ENCODE measurements at places on chromosomes 2 and 18.

DNA sequence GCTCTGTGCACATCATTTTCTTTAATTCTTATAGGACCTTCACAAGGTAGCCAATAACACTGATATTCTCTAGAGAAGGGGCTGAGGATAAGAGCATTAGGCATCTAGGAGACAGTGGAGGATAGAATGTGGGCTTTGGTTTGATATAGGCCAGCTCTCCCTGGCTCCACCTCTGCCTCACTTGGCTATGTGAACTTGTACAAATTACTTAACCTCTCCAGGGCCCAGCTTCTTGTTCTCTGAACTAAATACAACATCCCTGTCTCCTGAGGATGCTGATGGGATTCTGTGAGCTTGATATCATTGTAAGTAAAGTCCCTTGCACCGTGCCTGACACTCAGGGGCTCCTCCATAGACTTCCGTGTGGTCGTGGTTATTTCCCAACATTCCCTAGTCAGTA, 87.3 kb downstream of the ACOXL start:
- no peak for DNase-seq

- DNase-seq: no peak
These were observed 105.8 kb downstream of the WDR7 start for GRCh38 chr18:56756966-56757365.

- DNase-seq: no peak
These were observed 17.4 kb upstream of the SLC35G4 start for GRCh38 chr18:11591957-11592356.

DNA sequence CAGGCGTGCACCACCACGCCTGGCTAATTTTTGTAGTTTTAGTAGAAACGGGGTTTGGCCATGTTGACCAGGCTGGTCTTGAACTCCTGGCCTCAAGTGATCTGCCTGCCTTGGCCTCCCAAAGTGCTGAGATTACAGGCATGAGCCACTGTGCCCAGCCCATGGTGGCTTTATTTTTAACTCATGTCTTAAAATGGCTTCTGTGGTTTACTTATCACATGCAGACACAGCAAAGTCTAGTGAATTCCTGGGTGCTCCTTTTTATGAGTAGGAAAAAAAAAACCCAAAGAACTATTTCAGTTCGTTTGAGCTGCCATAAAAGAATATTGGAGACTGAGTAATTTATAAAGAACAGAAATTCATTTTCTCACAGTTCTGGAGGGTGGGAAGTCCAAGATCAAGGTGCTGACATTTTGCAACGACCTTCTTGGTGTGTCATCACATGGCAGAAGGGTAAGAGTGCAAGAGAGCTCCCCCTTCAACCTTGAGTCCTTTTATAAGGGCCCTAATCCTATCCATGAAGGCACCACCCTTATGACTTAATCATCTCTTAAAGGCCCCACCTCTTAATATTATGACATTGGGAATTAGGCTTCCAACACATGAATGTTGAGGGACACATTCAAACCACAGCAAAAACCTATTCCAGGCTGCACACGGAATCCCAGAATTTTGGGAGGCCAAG, 12.6 kb upstream of the REL start:
- DNase-seq: no peak

DNA sequence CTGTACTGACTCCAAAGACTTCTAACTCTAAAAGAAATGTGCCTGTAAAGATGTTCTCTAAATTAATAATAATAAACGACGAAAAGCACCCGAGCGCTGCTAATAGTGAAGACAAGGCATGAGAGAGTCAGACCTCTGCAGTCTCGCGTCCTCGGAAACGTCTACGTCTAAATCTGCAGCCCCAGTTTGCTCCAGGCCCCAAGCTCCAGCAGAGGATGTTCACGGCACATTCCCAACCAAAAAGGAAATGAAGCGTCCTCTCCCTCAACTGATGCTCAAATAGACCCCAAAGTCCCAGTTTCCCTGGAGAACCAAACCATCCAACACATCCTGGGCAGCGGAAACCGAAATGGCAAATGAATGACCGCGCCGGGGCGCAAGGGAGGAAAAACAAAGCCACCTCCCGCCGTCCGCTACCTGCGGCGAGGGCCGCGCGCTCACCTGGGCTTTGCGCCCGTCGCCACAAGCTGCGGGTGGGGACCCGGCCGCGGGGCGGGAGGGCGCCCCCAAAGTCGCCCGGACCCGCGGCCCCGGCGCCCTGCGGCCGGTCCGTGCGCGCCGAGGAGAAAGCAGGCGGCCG, 47.1 kb upstream of the CCDC150 start:
- DNase-seq: no peak

DNA sequence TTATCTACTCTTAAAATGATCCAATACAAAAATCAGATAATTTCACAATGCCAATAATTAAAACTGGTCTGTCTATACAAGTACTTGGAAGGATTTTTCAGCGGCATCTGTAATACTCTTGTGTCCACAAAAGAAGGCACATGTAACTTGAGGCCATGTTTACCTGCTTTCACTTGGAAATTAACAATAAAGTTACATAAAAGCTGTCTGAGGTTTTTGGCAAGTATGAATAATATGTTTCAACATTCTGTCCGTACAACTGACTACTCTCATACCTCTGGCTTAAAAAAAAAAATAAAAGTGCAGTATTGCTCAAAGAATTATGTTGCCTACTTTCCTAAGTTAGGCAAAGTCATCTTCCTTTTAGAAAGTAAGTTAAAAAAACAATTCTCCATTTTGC, 253.6 kb downstream of the NBAS start:
- DNase-seq: no peak

DNA sequence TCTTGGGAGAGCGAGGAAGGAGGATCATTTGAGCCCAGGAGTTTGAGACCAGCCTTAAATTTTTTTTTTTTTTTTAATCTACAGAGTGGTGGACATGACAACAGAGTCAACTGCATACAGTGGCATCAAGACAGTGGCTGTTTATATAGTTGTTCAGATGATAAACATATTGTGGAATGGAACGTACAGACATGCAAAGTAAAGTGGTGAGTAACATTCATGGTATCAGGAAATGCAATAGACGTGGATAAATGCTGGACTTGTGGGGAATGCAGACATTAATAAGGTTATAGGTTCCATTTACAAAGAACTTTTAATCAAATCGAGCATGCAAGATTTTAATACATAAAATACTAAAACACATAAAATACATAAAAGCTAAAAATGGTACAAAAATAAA, 11.9 kb downstream of the WDR43 start:
- no peak for DNase-seq

- no peak for DNase-seq
These were observed 882.4 kb downstream of the DSC3 start for GRCh38 chr18:30160124-30160523.

GRCh38 chr2:113966832-113967231, 76.9 kb downstream of the ACTR3 start:
- no peak for DNase-seq

GRCh38 chr2:202530038-202530437, 104.7 kb upstream of the FAM117B start:
- DNase-seq: no peak

DNA sequence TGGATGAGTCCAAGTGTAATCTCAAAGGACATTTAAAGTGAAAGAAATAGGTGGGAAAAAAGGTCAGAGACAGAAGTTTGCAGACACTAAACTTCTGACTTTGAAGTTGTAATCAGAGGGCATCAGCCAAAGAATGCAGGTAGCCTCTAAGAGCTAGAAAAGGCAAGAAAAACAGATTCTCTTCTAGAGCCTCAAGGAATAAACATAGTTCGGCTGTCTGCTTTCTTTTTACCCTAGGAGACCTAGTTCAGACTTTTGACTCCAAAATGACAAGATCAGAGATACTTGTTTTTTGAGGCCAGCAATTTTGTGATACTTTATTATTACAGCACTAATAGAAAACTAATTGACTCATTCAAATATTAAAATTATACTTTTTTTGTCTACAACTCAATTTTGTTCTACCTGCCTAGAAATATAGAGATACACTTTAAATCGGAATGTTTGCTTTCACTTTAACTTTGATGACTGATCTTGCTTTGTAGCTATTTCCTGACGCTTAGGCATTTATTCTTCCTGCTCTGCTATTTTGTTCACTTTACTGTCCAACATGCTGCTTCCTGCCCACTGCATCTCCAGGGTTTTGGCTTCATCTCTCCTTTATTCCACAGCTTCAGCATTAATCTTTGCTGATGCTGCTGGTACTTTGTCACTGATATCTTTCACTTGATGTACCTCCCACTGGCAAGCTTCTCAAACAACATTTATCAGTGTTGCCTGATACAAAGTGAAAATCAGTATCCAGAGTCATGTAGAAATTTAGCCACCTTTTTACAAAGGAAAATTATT, 272.5 kb downstream of the DSEL start:
- no peak for DNase-seq

DNA sequence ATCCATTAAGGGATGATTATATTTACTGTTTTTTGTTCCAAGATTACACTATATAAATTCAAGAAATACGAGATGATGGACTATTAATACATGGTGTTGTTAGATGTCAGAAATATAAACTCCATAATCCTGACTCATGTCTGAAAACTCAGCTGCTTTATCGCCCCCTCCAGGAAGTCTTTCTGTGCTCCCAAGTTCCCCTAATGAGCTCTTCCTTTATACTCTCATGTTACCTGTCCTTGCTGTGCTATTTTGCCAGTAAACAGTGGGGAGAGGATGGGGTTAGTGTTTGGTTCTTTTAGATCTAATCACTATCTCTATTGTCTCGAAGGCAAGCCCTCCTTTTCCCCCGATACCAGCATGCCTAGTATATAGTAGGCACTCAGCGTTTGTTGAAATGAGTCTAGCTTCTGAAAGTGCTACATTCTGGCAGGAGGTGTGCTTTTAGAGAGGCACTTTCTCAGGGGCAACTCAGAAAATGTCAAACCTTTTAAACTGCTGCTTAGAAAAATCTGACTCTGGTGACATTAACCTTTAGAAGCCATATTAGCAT, 21.4 kb upstream of the BARD1 start:
- no peak for DNase-seq

GRCh38 chr2:34098256-34098655, 499.2 kb upstream of the FAM98A start:
- DNase-seq: no peak

DNA sequence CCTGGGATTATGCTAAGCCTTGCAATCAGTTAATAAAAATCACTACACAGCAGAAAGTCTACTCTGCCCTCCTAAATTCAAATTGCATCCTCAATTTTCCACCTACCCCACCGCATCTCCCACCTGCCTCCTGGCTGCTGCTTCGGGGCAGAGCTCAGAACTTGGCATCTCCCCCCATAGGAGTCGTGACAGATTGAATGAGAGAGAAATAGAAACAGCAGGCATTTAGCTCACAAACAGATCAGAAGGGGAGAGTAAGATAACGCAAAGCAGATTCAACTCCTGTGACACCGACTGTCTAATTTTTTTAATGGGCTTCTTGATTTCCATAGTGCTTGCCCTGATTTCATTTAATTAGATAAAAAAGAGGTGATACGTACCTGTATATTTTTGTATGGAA, 24.7 kb upstream of the LRRC30 start:
- no peak for DNase-seq

- no peak for DNase-seq
These were observed 406.1 kb downstream of the SLC4A3 start for GRCh38 chr2:220033546-220033945.

DNA sequence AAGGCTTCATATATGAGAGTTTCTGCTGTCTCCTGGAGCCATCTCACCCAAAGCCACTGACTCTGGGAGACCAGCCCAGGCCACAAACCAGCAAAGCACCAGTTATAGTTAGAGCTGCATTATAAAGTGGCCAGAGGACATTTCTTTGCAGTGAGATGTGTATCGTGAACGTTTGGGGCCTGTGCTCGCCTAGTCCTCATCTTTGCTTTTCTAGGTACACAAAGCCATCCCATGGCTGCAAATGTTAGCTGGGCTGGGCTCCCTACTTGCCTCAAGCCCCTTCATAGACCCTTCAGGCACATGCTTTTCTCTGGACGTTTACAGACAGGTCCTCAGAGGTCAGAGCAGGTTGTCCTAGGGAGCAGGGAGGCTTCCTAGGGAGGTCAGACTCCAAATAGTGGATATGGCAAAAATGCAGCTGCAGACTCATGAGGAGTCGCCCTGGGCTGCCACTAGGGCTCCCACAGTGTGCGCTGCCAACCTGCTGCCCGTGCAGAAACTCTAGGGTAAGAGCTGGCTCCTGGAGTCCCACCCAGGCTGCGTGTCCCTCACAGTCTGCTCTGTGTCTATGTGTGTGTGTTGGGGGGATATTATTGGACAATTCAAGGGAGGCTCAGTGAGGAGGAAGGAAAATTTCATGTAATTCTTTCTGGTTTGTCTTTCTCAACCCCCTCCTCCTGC, 141.0 kb downstream of the RPIA start:
- DNase-seq: no peak

GRCh38 chr18:2692508-2692907, 37.0 kb downstream of the SMCHD1 start:
- no peak for DNase-seq

DNA sequence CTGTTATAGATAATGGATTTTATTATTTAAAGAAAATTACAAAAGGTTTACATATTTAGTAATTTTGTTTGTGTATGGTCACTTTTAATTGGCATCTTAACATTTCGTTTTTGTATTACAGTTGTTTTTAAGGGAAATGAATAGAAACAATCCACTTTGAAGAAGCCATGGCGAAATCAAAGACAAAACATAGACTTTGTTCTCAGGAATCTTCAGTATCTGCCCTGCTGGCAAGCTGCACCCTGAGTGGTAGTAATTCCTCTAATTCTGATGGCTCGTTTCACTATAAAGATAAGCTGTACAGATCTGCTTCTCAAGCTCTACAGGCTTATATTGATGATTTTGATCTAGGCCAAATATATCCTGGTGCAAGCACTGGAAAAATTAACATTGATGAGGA, 2.7 kb downstream of the C18orf54 start:
- no peak for DNase-seq

GRCh38 chr18:10919851-10920250, 229.5 kb downstream of the PIEZO2 start:
- no peak for DNase-seq

GRCh38 chr2:105876191-105876590, 131.5 kb downstream of the NCK2 start:
- no peak for DNase-seq

- DNase-seq: no peak
These were observed 477 bp downstream of the ACVR1 start for GRCh38 chr2:157875641-157876065.

- DNase-seq: no peak
These were observed 2.6 kb downstream of the DSC2 start for GRCh38 chr18:31099450-31100230.

DNA sequence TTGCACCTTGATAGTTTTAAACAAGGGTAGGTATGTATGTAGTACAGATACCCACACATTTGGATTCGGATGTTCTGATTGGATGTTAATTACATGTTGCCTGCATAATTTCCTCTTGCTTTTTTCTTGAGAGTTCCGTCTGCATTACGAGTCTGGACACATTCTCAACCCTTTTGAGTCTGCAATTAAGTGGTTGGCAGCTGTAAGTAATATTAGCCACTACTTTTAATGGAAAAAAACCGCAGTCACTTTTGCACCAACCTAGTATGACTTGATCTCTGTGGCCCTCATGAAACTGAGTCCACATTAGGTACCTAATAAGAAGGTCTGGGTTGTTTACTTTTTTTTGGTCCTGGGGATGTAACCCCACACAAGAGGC, 217.3 kb downstream of the VAPA start:
- no peak for DNase-seq
